ENCODE measurements at places on chromosomes 16 and 17.

DNA sequence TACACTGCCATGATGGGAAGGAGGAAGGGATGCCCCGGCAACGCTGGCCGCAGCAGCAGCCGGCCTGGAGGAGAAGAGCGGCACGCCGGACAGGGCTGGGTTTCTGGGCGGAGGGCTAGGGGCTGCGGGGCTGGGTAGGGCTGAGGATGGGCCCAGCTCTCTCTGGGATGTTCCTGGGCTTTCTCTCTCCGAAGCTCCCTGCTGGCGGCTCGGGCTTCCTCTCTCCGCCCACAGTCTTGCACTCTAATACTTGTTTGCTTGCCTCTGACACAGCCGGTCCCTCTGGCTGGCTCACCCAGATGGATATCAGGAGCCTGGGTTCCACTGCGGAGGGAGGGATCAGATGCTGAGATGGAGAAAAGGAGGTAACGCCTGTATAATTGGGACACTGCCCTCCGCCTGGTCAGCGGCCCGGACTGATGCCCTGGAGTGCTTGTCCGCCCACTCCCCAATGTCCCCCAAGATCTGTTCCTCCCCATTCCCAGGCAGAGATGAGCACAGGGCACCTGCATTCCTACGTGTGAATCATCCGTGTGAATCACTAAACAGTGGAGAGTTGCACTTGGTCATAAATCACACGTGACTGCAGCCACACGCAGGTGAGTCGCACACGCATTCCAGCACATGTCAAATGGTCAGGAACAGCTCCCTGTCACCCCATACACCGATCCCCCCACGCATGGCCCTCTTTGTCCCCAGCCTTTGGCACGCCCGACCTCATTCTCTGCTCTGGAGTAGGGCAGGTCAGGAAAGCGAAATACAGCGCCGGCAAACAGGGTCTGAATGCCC lies at the start of gene ALOXE3:
Gene ALOXE3 (minus strand): TSS at position 535 of the 789 bp plus-strand sequence. CDS start 524 bp downstream, at position 11.
- DNase-seq: no peak

GRCh38 chr17:17971431-17972125 lies 622 bp downstream of the TOM1L2 start:
- DNase-seq: no peak

DNA sequence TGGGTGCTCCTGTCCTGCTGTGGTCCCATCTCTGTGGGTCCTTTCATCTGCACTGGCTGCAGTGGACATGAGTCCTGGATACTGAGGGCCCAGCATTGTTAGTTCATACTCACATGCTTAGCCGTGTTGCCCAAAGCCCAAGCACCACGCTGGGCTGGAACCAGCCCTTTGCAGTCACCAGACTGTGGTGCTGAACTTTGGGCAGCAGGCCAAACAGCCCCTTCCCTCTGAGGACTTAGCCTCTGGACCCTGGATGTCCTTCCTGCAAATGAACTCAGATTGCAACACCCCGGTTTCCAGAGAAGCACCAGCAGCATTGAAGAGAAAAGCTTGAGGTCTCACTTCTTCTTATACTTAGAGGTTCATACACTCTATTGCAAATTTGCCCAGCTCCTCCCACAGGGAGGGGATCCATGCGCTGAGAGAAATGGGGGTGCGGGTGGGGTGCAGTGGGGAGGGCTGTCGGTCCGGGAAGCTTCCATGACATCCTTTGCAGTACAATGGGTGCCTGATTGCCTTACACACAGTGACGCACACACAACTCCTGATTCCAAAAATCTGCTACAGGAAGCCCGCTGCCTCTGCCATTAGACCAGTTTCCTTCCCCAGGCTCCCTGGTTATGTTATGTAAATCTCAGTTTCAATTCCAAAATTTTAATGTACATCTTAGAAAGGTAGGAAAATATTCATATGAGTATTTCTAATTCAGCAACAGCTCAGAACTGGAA lies 65.8 kb downstream of the RGS9 start:
- no peak for DNase-seq

DNA sequence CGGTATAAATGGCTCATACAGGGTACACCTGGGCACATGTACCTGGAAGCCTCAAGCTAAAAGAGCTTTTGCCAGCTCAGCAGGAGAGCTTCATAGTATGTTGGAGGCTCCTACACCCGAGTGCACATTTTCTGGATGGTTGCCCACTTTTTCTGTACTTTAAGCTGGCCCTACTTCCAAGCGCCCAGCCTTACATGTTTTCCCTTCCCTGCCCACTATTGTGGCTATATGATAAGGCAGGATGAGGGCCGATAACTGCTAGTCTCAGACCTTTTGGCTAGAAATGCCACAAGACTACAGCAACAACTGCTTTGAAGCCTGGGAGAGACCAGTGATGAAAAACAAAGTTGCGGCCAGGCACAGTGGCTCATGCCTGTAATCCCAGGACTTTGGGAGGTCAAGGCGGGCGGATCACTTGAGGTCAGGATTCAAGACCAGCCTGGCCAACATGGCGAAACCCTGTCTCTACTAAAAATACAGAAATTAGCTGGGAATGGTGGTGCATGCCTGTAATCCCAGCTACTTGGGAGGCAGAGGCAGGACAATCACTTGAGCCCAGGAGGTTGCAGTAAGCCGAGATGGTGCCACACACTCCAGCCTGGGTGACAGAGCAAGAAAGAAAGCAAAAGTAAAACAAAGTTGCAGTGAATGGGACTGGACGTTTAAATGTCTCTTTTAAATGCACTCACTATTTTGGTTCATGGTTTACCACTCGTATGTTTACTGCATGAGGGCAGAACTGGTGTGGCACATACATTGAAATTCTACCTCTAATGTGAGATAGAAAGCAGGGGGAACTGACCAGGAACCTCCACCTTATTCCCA lies 14.2 kb upstream of the MARCHF10 start:
- no peak for DNase-seq

DNA sequence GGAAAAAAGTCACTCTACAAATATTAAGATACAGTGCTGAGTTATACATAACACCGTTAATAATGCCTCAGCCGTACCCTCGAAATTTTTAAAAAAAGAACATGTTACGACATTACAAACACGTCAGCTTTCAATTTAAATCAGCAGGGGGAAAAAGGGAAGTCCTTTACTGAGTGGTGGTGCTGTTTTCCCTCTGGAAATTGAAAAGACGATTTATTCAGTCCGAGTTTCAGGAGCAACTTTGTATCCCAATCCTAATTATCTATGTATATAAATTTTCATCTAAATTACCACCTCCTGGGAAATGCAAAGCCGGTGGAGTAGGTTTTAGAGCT lies 1.3 kb downstream of the NETO2 start:
- no peak for DNase-seq

DNA sequence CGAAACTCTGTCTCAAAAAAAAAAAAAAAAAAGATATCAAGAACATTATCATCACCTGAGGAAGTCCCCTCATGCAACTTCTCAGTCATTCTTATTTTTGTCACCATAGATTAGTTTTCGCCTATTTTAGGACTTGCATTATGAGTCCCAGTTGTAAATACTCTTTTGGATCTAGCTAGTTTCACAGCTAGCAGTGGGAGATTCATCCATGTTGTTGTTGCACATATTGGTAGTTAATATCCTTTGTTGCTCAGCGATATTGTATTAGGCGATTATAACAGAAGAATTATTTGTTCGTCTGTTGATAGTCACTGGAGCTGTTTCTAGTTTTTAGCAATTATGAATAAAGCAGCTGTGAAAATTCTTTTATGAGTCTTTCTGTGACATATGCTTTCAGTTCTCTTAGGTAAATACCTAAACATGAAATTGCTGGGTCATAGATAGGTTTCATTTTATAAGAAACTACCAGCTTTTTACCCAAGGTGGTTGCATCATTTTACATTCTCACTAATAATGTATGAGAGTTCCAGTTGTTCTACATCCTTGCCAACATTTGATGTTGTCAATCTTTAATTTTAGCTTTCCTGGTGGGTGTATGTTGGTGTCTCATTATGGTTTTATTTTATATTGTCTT lies 40.7 kb upstream of the MAP3K14 start:
- no peak for DNase-seq

GRCh38 chr17:27741971-27742575 lies 58.3 kb downstream of the NOS2 start:
- DNase-seq: no peak

DNA sequence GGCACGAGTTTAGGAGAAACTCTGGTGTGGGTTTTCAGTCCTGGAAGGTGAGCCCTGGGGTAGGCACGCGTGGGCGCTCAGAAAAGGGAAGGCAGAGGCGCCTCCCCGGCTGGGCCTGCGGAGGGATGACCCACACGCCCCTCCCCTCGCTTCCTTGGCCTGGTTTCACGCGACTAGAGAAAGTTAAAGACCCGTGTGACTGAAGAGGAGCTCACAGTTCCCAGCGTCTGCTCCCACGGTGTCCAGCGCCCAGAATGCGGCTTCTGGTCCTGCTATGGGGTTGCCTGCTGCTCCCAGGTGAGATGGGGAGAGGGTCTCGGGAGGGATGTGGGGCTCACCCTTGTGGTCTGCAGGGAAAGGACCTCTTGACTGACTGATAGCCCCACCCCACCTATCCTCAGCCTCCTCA lies at the start of gene CD300LG:
Gene CD300LG (plus strand): TSS at position 214 of the 409 bp plus-strand sequence. CDS start 41 bp downstream, at position 255.
- DNase-seq: no peak

DNA sequence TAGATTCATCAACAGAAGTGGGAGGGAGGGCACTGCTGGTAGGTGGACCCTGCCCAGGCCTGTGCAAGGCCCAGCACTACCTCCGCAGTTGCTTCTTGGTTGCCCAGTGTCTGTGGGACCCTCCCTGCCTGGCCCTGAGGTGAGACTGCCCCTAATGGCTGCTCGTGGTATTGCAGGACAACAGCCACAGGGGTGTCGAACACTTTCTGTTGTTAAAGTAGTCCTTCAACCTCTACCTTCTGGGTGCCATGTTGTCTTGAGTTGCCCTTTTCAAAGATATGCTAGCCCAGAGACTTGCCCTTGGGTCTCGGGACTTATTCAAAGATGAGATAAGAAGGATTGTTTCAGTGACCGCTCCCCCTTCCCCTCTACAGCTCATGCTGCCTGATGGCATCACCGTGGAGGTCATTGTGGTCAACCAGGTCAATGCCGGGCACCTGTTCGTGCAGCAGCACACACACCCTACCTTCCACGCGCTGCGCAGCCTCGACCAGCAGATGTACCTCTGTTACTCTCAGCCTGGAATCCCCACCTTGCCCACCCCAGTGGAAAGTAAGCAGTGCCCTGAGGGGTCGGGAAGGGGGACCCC lies 29.1 kb downstream of the AKAP1 start:
- peak; percentile 81 for DNase-seq

- DNase-seq: no peak
These were observed 18.1 kb downstream of the TOM1L2 start for GRCh38 chr17:17954079-17954478.

DNA sequence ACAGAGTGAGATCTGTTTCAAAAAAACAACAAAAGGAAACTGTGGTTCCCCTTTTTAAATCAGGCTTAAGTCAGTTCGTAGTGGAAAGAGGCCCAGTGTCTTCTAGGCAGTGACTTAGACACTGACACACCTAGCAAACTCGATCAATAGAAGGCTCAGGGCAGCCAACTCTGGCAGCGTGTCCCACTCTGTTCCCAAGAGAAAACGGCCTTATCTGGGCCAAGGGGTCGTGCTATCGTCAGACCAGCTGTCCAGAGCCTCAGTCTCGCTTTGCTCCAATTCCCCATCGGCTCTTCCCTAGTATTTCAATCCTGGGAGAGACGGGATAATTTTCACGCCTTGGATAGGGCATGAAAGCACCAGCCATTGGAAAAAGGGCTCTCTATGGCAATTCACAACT lies 72.9 kb downstream of the SLC5A11 start:
- no peak for DNase-seq

DNA sequence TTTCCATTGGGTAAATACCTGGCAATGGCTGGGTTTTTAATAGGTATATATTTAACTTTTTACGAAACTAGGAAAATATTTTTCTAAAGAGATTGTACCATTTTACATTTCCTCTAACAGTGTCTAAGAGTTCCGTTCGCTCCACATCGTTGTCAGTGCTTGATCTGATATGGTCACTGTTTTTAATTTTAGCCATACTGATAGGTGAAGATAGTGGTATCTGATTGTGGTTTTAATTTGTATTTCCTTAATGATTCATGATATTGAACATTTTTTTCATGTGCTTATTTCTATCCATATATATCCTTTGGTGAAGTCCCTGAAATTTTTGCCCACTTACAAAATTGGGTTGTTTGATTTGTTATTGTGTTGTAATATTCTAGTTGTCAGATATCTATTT lies 117.7 kb downstream of the CHD9 start:
- no peak for DNase-seq

GRCh38 chr16:58110571-58111301 lies 18.4 kb downstream of the CFAP20 start:
- no peak for DNase-seq

DNA sequence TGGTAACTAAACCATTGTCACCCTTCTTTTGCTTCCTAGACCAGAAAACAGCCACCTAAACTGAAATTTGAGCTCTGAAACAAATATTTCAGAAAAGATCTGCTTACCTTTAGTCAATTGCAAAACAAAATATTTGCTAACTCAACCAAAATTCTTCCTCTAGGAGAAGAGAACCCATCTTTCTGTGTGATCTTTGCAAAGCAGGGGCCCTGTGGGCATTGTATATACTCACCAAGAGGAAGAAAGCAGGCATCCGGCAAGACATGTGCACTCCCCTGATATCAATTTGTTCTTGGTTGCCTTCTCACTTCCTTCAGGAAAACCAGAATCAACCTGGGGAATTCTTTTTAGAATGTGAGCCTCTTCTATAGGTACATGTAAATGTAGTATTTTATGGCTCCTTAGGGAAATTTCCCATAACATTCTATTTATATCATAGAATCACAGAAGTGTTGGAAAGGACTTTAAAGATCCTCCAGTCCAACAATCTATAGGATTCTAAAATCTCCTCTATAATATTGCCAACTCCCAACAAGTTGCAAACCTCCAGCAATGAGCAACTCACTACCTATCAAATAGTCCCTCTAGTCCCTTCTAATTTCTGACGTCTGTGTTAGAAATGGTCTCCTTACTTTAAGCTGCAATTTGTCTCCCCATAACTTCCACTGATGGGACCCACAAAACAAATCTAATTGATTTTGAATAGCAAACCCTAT lies 966 bp downstream of the SLFN14 start:
- DNase-seq: no peak

DNA sequence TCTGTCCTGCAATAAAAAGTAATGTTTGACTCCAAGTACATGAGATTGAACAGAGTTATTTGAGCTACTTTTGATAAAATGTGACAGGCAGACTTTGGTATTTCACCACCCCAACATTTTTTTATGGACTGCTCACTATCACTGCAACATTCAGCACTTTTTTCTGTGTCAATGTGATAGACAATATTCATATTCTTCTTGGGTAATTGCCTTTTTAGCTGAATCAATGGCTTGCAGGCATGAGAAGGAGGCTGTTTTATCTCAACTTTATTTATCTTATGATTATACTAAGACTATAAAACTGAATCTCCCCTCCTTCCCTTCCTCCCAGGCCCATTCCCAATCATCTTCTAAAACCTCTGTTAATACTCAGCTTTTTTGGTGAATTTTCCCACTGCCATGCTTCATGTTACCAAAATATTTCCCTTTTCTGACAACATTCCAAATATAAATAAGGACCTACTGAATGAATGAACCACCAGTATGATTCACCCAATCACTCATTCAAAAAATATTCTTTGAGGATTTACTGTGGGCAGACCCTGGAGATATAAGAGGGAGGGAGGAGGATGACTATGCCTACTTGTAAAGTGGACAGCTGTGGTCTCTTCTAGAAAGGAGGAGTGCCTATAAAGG lies 67.6 kb downstream of the CDH13 start:
- no peak for DNase-seq

- no peak for DNase-seq
These were observed 48.8 kb upstream of the DLX4 start for GRCh38 chr17:49920030-49920769.
